Kidney (tissue), 22 donors: ENCODE measurements at places on chromosomes 3 and 15. TPM values are rescaled to one million over a fixed set of nuclear protein-coding genes. Genes with fewer than 3 reads are reported as not detected.

DNA sequence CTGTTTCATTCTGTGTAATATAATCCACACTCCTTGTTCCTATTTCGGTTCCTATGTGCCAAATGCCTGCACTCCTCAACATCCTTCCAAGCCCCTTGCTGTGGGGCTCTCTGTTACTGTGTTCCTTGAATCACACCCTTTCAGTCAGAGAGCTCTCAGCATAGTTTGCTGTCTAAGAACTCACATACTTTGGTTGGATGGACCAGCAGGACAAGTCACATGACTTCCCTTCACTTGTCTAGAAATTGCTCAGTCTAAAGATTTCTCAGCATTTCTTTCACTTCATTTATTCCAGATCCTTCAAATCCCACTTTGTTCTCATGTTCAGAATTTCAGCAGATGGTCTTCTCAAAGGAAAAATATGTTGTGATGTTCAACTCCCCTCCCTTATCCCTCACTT lies 203.5 kb upstream of the PFN2 start:
- no peaks in the 10 kb centered on the region for H3K27me3 ChIP-seq
- no peak overlapping the region for H3K27ac ChIP-seq
- H3K4me3 ChIP-seq, result no peak overlapping the region
- no peaks in the 10 kb centered on the region for H3K36me3 ChIP-seq
- no peaks in the 10 kb centered on the region for H3K4me1 ChIP-seq
- DNase-seq, result no peak

GRCh38 chr3:100175637-100176280 lies 61.5 kb upstream of the FILIP1L start:
- no peak overlapping the region for H3K4me3 ChIP-seq
- H3K27ac ChIP-seq, result no peak overlapping the region
- peak; percentile 21 for DNase-seq
- H3K27me3 ChIP-seq, result no peaks in the 10 kb centered on the region
- H3K4me1 ChIP-seq, result no peaks in the 10 kb centered on the region

RARRES1 gene
- total RNA-seq, result 94.0 TPM

DNA sequence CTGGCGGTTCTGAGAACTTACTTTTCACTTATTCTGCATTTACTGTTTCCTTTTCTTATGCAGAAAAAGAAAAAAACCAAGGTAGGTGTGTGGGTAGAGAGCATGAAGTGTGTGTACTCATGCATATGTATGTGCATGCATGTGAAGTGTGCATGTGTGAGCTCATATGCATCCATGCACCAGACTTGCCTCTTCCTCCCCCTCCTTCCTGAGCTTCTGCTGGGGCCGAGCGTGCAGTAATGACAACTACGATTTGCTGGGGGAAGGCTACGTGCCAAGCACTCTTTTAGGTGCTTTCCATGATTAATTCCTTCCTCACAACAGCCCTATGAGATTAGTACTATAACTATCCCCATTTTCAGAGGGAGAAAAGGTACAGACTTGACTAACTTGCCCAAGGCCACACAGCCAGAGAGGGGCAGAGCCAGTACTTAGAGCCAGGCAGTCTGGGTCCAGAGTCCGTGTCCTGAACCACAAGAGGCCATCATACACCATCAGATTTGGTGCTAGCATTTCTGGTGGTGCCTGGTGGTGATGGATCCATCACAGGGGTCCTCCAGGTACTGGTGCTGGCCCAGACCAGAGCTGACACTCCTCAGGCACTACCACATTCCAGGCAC lies 46.7 kb downstream of the CAPN3 start:
- peak overlapping the region; percentile 42 for H3K4me3 ChIP-seq
- H3K4me1 ChIP-seq, result peaks cover 4% of the 10 kb centered on the region
- DNase-seq, result no peak
- no peak overlapping the region for H3K27ac ChIP-seq
- H3K27me3 ChIP-seq, result no peaks in the 10 kb centered on the region
